Dermis blood vessel endothelial cell (primary cell): ENCODE measurements at places on chromosomes 6 and 20.

GRCh38 chr6:5737460-5737859 lies 269.3 kb downstream of the NRN1 start:
- no peak for DNase-seq

GRCh38 chr6:110738899-110739365 lies 76.3 kb downstream of the CDK19 start:
- DNase-seq: no peak

DNA sequence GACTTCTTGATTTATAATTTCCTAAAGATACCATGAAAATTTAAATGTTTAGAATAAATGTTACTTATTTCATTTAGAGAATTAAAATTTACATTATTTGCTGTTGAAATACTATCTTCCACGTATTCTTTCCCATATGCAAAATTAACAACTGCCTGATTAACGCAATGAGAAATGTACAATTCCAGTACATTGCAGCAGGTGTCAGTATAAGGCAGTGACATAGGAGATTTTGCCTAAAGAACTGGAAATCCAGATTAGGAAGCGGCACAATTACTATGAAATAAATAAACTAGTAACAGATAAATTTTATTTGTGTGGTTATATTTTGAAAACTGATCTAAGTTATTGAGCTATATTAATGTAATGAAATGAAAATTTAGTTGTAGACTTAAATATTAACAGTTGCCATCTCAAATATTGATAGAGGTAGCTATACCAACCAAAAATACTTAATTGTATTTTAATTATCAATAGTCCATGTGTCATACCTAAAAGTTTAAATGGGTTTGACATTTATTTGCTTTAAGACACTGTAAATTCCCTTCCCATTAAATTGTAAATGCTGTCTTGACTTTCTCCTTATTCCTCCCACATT lies 300.2 kb downstream of the UTRN start:
- peak; percentile 61 for DNase-seq

DNA sequence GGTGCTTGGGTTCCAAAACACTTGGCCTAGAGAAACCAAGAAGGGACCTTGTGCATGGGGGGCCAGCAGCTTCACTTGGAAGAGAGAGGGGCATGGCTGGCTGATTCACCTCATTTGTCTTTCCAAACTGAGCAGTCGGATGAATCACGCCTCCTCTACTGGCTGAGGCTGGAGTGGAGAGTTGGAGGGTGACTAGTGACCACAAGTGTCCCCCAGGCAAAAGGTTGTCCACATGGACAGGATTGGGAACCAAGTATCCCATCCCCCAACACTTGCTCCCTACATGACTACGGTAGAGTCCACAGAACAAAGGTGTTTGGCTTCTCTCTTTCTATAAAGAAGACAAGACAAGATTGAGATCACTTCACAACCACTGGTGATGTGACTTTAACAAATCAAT lies 875.6 kb downstream of the QKI start:
- DNase-seq: no peak

DNA sequence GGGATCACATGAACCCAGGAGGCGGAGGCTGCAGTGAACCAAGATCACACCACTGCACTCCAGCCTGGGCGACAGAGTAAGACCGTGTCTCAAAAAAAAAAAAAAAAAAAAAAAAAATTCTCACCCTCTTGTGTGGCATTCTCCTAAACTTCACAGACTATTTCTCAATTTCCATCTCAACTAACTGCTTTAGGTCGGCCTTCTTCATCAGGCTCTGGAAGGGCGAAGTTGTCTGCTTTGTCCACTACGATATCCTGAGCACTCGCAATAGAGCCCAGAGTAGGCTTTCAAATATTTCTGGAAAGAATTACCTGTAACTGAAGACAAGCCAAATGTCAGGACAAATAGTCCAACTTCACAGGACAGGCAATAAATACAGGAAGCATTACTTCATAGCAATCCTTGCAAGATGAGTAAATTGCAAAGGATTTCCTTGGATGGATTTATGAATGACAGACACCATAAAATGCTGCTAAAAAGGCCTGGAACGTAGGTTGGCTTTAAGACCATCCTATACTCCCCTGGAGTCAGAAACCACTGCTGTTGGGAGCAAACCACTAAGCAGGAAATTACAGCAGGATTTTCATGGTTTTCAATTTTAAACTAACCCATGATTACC lies 116.3 kb upstream of the SLC2A12 start:
- DNase-seq: peak; percentile 38
